Activated naive CD4-positive, alpha-beta T cell treated with Interleukin-2 at 50 U/mL for 16 hours (primary cell): ENCODE measurements at places on chromosomes 7 and 10.

- no peak for DNase-seq
These were observed 179.5 kb downstream of the STK31 start for GRCh38 chr7:23889566-23889965.

- DNase-seq: no peak
These were observed 4.6 kb downstream of the NET1 start for GRCh38 chr10:5416981-5417380.

DNA sequence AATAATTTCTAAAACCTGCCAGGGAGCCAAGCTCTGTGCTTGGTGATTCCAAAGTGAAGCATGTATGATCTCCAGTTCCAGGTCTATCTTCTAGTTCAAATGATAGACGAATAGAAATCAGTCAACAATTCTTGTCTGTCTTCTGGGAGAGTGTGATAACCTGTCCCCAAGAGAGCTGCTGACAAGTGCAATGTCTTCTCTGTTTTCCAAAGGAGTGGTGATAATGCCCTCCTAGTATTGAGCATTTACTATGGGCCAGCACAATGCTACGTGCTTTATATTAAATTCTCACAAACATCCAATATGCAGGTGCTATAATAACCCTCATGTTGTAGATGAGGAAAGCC is 10.2 kb downstream of the MXI1 start:
- DNase-seq: no peak

GRCh38 chr10:37566332-37566731 is 291.1 kb downstream of the ZNF248 start:
- DNase-seq: no peak

DNA sequence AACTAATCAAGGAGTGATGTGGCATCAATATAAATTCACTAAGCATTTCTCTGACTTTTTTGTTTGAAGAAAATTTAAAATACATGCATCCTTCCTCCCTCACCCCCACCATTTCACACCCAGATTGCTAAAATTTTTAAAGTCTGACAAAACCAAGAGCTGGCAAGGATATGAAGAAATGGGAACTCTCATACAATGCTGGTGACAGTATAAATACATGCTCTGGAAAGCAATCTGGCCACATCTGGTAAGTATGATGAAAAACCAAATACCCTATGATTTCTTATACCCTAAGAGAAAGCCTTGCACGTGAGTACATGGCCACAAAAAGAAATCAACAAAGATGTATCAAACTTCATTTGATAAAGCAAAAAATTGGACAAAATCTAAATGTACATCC is 31.2 kb downstream of the P4HA1 start:
- no peak for DNase-seq

GRCh38 chr10:51886438-51887068 is 187.2 kb upstream of the CSTF2T start:
- no peak for DNase-seq

DNA sequence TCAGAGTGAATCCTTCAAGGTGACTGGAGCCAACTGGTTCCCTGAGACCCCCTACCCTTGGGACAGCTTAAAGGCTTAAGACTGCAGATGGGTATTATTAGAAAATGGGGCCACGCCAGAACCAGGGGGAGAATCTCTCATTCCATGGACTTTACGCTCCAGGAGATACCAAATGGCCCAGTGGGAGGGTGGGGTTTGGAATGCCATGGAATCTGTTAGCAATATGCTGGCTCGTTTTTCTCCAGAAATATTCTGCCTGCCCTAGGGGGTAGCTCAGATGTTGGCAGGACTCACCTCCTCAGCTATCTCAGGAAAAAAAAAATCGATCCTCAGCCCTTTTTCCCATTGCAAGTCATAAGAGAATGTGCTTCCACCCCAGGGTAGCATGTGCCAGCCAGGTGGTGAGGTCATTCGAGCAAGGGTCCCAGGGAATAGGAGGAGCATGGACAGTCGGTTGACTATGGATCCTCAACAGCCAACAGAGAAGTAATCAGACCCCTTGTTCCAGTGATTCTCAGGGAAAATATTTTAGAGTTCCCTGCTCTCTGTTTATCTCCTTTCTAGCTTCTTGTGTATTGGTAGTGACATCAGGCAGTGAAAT is 22.9 kb downstream of the SVIL start:
- no peak for DNase-seq

DNA sequence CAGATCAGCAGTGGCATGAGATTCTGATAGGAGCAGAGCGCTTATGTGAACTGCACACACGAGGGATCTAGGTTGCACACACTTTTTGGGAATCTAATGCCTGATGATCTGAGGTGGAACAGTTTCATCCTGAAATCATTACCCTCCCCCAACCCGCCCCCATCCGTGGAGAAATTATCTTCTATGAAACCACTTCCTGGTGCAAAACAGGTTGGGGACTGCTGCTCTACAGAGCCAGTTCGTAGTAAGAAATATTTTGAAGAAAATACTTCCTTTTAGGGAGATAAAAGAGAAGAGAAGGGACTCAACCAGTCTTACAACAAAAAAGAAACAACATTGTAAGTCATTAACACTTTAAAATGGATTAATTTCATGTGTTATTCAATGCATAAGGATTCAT is 1308.2 kb downstream of the GATA3 start:
- no peak for DNase-seq

DNA sequence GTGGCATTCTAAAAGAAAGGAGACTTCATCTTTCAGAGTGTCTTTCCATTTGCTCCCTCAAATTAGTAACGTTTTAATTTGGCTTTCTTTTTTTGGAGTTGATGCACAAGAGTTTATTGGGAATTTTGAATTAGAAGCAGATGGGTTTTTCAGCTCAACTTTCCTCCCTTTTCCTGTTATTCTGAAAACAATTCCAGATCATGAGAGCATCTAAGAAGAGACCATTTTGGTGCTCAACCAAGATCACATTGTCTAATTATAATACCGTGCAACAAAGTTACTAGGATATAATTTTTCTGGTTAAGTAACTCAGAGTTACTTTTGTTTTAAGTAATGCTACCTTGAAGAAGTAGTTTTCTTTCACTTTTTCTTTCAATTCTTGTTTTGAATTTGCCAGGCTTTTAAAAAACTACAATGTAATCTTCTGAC is 396.6 kb upstream of the KLF6 start:
- DNase-seq: no peak

- DNase-seq: no peak
These were observed 7.3 kb downstream of the DPYSL4 start for GRCh38 chr10:132193907-132194552.
